Nucleus accumbens (tissue), 56 donors: ENCODE measurements at places on chromosomes 11 and 22.

GRCh38 chr11:106344394-106344793 lies 266.9 kb downstream of the AASDHPPT start:
- DNase-seq, result no peak

GRCh38 chr11:20042811-20043341 lies 117.4 kb downstream of the DBX1 start:
- no peak for DNase-seq

- DNase-seq, result no peak
Observed at GRCh38 chr22:39490966-39491680, 11.0 kb upstream of the MIEF1 start.

DNA sequence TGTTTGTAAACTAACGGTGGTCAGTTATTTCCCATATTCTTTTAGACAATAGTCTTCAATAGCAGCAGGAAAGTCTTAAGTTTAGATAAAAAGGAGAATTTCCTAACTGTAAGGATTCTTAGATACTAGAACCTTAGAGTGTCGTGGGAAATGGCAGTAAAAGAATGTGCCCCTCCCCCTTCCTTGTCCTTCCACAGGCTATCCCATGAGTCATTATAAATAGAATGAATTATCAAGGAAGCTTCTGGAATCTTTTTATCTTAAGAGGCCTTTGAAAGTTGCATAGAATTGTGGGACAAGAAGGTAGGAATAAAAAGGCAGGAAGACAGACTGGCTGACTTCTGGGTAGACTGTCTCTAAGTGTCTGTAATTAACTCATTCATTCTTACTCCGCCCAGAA lies 165.2 kb upstream of the TBCEL start:
- DNase-seq, result no peak

DNA sequence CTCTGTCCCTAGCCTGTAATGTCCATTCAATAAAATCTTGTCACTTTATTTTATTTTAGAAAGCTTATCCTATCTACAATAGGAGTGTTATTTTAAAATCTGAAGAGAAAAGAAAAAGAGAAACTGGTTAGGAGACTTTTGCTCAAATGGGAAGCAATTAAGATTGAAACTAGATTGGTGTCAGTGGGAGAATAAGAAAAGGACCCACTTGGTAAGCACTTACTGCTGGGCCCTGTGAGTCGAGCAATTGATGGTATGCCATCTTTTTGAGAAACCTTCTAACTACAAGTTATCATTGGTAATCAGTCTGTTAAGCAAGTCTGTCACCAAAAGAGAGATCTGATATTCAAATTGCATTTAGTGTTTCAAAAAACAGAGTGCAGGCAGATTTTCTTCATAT lies 258.4 kb downstream of the GRM5 start:
- no peak for DNase-seq

DNA sequence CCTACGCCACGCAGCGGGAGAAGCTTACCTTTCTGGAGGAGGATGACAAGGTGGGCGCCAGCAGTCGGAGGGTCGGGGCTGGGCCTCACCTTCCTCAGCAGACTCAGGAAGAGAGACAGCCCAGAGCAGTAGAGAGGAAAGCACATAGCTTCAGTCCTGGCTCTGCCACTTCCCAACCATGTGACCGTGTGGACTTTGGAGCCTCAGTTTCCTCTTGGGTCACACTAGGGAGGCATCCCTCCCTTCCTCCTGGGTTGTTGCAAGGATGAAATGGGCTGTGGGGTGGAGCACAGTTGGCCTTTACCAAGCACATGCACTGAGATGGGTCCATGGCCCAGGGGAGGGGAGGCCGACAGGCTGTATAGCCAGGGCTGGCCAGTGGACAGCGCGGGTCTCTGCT lies 12.9 kb downstream of the DPP3 start:
- DNase-seq, result no peak

DNA sequence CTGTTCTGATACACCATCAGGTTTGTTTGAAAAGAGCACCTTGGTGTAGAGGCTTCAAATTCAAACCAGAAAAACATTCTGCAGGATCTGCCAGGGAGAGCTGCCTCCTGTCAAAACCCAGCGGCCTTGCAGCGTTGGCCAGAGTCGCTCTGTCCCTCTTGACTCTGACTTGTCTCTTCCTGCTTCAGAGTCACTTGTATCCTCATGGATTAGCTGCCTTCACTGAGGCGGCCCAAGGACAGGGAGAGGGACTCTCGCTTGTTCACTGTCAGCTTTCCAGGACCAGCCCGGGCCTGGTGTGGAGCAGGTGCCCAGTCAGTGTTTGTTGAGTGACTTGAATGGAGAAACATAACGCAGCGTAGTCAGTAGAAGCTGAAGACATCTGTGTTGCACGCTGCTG lies 18.0 kb downstream of the TBC1D22A start:
- no peak for DNase-seq

DNA sequence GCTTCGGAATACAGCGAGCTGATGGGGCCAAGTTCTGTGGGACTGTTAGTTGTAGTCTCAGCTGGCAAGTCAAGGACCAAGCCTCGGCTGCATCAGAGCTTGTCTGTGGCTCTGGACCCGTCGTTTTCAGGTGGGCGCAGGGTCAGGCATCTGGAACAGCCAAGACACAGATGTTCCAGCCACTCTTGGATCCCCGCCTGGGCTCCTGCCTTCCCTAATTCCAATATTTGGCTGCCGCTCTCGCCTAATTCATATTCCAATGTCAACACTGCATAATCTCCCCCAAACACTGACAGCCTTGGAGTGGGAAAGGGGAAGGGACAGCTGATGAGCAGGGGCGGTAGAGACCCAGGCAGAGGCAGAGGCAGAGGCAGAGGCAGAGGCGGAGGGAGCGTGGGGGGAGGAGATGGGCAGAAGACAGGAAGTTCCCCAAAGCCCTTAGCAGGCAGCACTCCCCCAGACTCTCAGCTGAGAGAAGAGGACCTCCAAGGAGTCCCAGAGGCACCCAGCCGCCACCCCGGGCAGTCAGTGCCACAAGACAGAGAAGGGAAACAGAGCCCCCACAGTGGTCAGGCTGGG lies 49.6 kb upstream of the SLC35C1 start:
- no peak for DNase-seq

DNA sequence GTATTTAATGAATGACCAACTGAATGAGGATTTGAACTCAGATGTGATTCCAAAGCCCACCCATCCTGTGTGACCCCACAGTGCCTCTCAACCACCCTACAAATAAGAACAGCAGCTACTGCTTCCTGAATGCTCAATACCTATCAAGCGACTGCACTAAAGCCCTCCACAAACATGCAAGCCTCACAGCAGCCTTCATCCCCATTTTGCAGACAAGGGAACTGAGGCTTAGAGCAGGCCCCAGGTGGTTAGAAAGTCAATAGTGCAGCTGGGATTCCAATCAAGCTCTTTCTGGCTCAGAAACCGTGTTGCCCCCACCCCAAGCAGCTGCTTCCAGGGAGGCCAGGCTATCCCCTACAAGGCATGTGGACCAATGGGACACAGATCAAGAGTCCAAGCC lies 57.2 kb downstream of the SMCO4 start:
- DNase-seq, result no peak
